AG04450 (cell line): ENCODE measurements at places on chromosomes 2 and 18. TPM values are rescaled to one million over a fixed set of nuclear protein-coding genes. Genes with fewer than 3 reads are reported as not detected.

EVX2 gene
- not detected in 2 replicates for polyA plus RNA-seq

ACADL gene
- polyA plus RNA-seq, result not detected in 2 replicates

DNA sequence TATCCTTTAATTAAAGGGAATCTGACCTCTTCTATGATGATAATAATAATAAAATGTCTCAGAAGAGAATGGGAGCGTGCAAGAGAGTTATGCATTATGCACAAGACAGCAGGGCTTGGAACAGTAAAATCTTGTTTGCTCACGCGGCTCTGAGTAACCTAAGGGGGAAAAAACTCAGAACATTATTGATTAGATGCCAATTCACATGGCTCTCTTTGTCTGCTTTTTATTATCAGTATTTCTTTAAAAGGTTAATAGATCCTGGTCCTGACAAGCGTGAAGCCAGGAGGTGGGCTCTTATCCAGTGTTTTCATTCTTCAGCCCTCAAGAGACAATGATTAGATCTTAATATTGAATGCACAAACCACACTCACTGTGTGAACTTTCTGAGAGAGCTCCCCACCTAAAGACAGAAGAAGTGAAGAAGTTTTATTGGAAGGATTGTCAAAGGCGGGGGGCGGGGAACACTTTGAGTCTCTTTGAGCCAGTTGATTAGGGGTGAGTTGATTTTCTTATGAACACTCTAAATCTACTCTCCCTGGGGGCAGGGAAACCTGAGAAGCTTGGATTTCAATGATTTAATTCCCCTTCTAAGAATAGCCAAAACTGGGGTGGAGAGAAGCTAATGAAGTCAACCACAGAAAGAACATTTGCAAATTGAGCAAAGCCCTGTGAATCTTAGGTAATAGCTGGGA lies 127.5 kb upstream of the CTAGE1 start:
- DNase-seq, result no peak

GRCh38 chr2:236641051-236641726 lies 71.6 kb downstream of the ACKR3 start:
- DNase-seq, result no peak

DNA sequence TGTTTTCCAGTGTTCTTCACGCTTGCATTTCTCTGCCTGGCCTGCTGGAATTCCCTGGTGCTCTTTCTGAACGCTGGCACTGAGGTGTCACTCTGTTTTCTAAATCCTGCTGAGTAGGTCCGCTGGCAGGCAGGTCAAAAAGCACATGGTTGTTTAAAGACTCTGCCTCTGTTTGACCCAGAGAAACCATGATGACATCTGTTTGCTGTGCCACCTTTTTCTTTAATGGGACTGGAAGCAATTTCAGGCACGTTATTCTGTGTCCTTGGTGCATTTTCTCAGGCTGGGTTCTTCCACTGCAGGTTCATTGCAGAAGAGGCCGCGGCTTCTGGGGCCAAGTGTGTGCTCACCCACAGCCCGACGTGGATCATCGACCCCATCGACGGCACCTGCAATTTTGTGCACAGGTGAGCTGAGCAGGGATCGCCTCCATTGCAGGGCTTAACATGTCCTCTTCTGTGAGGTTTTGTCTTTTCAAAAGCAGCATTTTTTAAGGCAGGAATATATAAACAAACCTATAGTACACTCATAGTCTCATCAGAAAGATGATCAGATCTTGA lies 28.4 kb downstream of the IMPA2 start:
- DNase-seq, result no peak

DNA sequence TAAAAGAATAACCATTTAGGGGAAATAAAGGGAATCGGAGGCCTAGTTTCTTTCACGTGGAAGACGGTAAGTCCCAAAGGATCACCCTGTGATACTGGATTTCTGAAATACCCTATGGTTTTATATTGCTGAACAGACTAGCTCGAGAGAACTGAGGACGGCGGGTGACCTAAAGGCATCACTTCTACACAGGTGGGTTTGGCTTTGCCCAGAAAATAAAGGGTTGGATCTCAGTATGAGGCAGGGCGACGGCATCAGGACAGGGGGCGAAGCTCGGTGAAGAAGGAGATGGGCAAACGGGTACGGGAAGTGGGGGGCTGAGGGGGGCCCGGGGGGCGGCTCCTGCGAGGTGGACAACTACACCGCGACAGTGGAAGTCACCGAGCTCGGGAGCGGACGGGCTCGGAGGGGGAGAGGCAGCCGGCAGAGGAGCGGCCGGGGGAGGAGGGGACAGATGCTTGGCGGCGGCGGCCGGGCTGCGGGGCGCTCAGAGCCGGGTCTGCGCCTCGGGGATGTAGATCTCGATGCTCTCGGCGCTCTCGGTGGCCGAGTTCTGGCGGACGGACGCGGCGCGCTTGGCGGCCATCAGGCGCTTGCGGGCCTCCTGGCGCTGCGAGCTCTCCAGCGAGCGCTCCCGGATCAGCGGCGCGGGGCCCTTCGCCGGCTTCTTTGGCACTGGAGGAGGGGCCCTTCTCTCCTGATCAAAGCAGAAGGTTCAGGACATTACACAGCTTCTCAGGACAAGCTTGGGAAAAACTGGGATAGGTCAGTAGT lies 48.9 kb downstream of the TGIF1 start:
- no peak for DNase-seq

DNA sequence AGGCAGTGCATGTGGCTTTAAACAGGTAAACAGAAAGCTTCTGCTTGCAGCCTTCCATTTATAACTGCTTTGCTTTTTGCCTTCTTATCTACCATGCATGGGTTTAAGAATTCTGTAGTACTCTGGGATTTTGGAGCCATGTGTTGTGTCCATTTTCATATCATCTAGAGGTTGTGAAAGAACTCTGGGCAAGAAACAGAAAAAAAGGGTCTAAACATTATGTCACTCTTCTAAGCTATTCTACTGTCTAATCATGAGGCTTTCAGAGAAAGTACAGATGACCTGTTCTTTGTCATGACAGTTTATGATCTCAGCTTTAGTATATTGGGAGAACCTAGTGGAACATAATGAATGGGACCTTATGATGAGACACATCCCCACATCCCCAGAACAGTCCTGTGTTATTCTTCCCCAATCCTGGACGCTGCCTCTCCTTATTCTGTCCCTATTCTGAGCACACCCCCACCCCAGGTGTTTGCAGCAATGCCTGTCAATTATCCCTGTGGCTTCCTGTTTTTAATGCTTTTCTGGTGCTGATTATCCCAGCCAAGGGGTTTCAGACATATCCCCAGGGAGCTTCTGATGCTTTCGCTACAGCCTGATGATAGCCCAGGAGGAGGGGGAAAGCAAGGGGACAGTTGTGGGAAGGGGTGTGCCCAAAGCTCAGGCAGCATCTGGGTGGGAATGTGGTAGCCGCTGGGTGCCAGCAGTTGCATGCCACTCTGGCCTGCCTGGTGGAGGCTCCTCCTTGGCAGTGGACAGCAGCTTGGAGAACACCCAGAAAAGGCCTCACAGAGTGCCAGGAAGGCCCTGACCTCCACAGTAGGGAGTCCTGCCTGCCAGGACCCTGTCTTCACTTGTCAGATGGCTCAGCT lies 169.5 kb upstream of the MAP3K20 start:
- no peak for DNase-seq

- DNase-seq, result no peak
Observed at GRCh38 chr2:230778350-230779063, 65.9 kb downstream of the CAB39 start.

DNA sequence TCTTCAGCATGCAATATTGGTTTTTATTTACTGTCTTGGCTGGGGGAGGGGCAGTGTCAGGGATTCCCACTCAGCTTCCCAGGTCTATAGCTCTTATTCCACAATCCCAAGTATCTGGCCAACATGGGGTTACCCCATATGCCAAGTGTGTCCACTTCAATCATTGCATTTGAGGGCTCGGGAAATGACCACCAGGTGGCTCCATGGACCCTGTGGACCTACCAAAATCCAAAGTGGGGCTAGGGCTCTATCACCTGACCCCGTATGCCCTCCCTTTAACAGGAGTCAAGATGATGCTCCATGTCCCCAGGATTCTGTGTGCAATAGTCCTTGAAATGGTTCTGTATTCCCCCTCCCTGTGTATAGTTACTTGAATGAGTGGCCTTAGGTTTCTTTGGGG lies 12.1 kb upstream of the TRAF3IP1 start:
- DNase-seq, result no peak

GRCh38 chr18:10748641-10749040 lies 222.8 kb downstream of the NAPG start:
- DNase-seq, result no peak
